ENCODE measurements at places on chromosomes 6 and 20.

DNA sequence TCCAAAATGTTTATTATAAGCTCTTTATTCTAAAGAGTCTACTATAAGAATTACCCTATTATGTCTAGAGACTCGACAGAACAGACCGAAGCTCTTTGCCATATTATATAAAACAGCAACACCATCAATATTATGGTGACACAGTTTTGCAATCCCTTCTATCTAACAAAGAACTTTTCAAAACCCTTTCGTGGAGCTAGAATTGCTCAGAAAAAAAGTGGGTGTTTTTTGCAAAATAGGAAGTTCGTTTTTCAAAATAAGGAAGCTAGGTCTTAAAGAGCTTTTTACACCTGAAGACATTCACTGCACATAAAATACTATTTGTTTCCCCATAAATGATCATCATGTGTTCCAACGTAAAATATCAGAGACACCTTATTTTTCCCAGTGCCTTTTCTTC lies 240.0 kb downstream of the FOXC1 start:
- no peak overlapping the region for H3K4me3 ChIP-seq
- no peaks in the 10 kb centered on the region for H3K36me3 ChIP-seq

DNA sequence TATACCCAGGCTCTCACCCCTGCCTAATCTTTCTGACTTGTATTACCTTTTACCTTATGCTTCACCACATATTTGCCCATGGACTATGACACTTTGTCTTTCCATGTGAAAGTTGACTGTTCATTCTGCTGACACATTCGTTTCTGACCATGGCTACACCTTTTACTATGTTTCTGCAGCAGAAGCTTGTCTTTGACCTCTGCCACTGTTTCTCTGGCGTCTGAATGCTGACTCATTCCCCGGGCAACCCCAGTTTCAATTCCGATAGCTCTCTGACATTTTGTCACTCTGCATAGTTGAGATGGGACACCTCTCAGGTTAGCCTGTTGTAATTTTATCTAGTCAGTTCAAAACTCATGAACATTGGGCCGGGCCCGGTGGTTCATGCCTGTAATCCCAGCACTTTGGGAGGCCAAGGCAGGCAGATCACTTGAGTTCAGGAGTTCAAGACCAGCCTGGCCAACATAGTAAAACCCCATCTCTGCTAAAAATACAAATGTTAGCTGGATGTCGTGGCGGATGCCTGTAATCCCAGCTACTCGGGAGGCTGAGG lies 50.7 kb downstream of the SLC26A8 start:
- H3K36me3 ChIP-seq, result no peaks in the 10 kb centered on the region
- H3K4me3 ChIP-seq, result no peak overlapping the region
- H3K27ac ChIP-seq, result no peak overlapping the region
- no peaks in the 10 kb centered on the region for H3K27me3 ChIP-seq
- no peak for DNase-seq

GRCh38 chr6:2963756-2964155 lies 7.6 kb downstream of the SERPINB6 start:
- H3K27ac ChIP-seq, result no peak overlapping the region
- H3K4me3 ChIP-seq, result no peak overlapping the region
- no peak for DNase-seq

- no peak overlapping the region for H3K27ac ChIP-seq
- no peak for DNase-seq
- no peaks in the 10 kb centered on the region for H3K36me3 ChIP-seq
These were observed 33.8 kb downstream of the TNFAIP3 start for GRCh38 chr6:137900815-137901214.

DNA sequence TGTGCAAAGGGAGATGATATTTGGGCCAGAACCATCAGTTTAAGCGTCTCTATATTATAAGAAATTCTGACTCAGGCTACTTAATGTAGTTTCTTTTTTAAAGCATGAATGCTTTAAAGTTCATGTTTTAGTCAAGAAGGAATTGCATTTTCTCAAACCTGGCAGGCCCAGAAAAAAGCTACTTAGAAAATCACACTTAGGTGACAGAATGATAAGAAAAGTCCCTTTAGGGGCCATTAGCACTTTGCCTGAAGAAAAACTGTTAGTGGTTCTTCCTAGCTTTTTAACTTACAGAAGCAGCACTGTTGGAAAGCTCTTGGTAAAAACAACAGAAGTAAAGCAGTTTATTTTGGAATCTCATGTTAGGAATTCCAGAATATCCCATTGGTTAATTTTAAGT lies 387.8 kb downstream of the PLCB1 start:
- H3K27ac ChIP-seq, result no peak overlapping the region
- H3K4me3 ChIP-seq, result no peak overlapping the region
- no peak for DNase-seq
- H3K36me3 ChIP-seq, result no peaks in the 10 kb centered on the region

DNA sequence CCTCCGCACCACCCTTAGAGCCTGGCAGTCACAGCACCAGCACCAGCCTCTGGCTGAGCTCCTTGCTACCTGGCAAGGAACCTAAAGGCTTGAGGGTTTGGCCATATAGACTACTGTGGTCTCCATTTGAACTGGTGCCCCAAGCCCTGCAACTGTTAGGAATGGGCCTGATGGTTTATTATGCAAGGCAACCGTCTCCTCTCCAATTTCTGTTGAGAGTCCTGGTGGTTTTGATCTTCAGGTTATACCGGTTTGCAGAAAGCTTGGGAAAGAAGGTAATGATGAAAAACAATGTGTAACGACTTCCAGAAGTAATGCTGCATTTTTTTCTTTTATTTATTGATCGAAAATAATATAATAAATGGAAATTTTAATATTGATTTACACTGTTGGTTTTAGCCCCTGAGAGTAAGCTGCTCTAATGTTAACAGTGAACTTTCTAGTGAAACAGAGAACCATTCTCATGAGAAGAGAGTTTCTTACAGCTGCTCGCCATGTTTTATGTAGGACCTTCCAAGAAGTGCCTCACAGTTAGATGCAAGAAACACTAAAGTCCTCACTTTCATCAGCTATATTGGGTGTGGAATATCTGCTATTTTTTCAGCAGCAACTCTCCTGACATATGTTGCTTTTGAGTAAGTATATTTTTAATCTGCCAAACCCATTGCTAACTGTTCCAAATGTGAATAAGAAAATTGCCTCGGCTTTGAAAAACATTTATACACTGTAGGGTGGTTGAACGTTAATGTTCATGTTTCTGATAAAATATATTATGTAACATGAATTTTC lies 112.8 kb downstream of the ADGRG6 start:
- no peaks in the 10 kb centered on the region for H3K27me3 ChIP-seq
- peaks cover 62% of the 10 kb centered on the region for H3K36me3 ChIP-seq
- DNase-seq, result no peak
- peak overlapping the region; percentile 82 for H3K27ac ChIP-seq

GRCh38 chr6:6585003-6585311 lies 3.6 kb upstream of the LY86 start:
- H3K4me1 ChIP-seq, result no peaks in the 10 kb centered on the region
- no peak overlapping the region for H3K4me3 ChIP-seq
- no peaks in the 10 kb centered on the region for H3K36me3 ChIP-seq
- no peaks in the 10 kb centered on the region for H3K27me3 ChIP-seq
- no peak for DNase-seq

DNA sequence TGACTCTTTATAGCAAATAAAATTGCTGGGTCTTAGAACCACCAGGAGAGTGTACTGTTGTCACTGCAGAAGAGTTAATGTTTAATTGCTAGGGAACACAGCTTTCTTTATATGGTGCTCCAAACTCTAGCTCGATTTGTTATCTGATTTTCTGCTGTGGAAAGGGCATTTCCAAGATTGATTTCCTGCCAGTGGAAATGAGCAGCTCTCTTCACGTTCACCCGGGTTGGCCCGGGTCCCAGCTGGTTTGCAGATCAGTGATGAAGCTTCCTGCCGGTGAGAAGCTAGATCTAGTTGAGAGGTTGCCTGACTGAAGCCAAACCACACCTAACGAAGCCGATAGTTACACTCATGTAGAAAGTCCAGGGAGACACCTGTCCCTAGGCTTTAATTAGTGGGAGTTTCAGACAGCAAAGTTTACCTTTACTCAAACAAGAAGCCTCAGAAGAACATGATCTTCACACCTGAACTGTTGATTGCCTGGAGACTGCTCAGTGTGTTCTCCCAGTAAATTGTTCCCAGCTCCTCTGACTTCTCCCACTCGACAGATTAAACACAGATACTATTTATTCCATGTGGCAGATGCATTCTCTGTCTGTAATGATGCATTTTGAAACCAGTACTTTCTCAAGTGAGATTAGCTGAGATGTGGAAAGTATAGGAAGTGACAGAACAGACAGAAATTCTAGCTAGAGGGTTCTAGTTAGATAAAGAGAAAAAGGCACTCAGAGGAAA lies 27.8 kb downstream of the PAQR8 start:
- H3K36me3 ChIP-seq, result no peaks in the 10 kb centered on the region
- peaks cover 15% of the 10 kb centered on the region for H3K4me1 ChIP-seq
- no peaks in the 10 kb centered on the region for H3K27me3 ChIP-seq

DNA sequence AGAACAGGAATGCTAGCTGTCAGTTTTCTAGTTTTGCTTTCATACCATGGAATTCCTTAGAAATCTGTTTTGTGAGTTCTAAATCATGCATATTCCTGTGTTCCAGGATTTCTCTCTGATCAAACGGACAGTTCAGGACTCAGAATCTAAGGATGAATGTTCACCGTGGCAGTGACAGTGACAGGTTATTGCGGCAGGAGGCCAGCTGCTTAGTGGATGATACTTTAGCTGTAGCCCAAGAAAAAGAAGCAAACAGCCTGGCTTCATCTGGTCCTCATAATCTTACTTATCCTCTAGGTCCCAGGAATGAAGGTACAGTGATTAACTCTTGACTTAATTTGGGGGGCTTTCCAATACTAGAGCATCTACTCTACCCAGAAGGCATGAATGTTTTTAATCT lies 27.1 kb downstream of the KCTD20 start:
- no peak overlapping the region for H3K27ac ChIP-seq

- H3K4me3 ChIP-seq, result no peak overlapping the region
- H3K36me3 ChIP-seq, result no peaks in the 10 kb centered on the region
These were observed 25.3 kb downstream of the SRPK1 start for GRCh38 chr6:35895560-35895959.

- no peaks in the 10 kb centered on the region for H3K27me3 ChIP-seq
- DNase-seq, result no peak
- peaks cover 6% of the 10 kb centered on the region for H3K4me1 ChIP-seq
- no peak overlapping the region for H3K27ac ChIP-seq
- no peak overlapping the region for H3K4me3 ChIP-seq
- no peaks in the 10 kb centered on the region for H3K36me3 ChIP-seq
These were observed 18.2 kb downstream of the AKAP12 start for GRCh38 chr6:151257985-151258445.

DNA sequence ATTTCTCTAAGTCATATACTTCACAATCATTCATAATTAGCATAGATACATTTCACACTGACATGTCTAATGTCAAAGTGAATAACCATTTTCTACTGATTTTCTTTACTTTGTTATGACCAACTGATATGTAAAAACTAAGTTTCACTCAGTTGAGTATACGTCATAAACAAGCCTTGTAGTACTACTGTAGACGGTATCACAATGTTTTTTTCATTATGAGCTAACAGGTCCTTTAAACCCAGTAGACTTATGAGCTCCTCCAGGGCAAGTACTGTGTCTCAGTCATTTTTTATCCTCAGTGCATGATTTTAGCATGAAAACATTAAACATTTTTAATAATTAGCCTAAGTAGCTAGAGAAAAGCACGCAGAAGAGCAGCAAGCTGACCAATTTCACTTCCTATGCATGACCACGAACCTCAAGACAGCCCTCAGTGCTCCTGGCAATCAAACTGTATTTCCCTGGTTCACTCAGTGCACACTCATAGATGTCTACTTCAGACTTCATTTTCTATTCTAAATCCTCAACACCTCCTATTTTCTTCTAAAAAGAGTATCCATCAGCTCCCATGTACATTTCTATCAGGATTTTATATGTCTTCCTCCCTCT lies 32.0 kb upstream of the TFAP2D start:
- no peaks in the 10 kb centered on the region for H3K27me3 ChIP-seq
- no peaks in the 10 kb centered on the region for H3K36me3 ChIP-seq
- H3K4me1 ChIP-seq, result no peaks in the 10 kb centered on the region
- no peak for DNase-seq
- no peak overlapping the region for H3K27ac ChIP-seq
- no peak overlapping the region for H3K4me3 ChIP-seq

GRCh38 chr6:50891290-50891689 lies 72.6 kb downstream of the TFAP2B start:
- H3K27ac ChIP-seq, result no peak overlapping the region
- H3K27me3 ChIP-seq, result no peaks in the 10 kb centered on the region

GRCh38 chr20:36926653-36927200 lies 24.8 kb downstream of the SAMHD1 start:
- H3K27ac ChIP-seq, result no peak overlapping the region
- no peak overlapping the region for H3K4me3 ChIP-seq
- DNase-seq, result no peak
- H3K4me1 ChIP-seq, result no peaks in the 10 kb centered on the region
- H3K27me3 ChIP-seq, result no peaks in the 10 kb centered on the region

DNA sequence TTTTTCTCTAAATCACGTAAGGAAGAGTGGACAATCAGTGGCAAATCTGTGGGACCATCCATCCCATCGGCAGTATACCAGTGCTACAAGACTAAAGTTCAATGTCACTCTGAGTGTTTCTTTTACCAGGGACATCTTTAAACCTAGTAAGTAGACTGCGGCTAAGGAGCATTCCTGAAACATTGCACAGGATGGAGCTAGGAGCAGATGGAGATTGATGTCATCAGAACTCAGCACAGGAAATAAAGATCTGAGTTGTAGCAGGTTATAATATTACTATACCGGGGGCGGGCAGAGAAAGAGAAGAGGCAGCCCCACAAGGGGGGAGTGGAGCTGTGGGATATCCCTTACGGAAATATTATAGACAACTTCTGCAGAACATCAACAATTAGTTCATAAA lies 162.1 kb downstream of the MTFR2 start:
- no peaks in the 10 kb centered on the region for H3K36me3 ChIP-seq
- no peaks in the 10 kb centered on the region for H3K27me3 ChIP-seq
- H3K4me1 ChIP-seq, result no peaks in the 10 kb centered on the region
- no peak overlapping the region for H3K4me3 ChIP-seq

All from Panc1 (cell line).